T-cell (primary cell): ENCODE measurements at places on chromosomes 11 and 22.

DNA sequence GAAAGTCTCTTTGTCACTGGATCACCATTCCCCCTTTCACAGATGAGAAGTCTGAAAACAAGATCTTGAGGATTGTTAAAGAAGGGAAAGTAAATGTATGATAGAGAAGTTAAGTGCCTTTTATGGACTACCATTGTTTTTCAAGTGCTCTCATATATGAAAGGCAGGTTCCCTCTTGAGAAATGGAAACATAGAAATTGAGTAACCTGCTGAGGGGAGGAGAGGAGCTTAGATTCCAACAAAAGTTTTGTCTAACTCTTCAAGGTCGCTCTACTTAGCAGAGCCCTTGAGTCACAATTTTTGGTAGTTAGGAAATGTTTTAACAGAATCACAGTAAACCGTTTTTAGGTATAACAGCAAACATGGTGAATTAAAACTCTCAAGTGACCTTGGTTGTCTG lies 80.1 kb downstream of the SVIP start:
- DNase-seq: no peak

GRCh38 chr11:44493383-44493782 lies 72.1 kb upstream of the CD82 start:
- no peak for DNase-seq

GRCh38 chr11:44134625-44135024 lies 39.1 kb downstream of the EXT2 start:
- no peak for DNase-seq

DNA sequence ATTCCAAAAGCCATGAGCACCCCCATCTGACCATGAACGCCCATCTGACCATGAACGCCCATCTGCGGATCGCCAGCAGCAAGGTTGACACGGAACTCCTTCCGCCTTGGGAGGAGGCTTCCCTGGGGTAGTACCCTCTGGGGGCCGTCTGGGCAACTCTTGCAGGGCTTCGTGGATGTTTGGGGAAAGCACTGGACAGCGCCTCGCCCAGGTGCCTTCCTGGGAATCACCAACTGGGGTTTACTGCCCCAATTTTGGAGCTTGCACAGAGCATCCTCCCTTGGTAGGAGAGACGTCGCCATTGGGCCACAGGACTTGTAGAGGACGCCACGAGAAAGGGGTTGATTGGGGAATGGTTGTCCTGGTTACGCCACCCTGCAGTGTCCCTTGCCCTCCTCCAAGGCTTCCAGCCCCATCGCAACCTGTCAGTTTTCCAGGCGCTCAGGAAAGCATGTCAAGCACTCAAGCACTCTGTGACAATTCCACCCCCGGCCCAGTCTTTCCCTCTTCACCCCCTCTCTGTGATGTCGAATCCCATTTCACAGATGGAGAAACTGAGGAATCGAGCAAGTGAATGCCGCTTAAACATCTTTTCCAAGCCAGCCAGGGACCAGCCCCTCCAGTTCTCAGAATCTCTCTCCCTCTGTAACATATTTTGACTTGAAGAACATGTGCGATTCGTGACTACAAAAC lies 914 bp upstream of the PRDM11 start:
- DNase-seq: no peak

GRCh38 chr11:131099746-131100145 lies 183.5 kb upstream of the SNX19 start:
- DNase-seq: no peak

DNA sequence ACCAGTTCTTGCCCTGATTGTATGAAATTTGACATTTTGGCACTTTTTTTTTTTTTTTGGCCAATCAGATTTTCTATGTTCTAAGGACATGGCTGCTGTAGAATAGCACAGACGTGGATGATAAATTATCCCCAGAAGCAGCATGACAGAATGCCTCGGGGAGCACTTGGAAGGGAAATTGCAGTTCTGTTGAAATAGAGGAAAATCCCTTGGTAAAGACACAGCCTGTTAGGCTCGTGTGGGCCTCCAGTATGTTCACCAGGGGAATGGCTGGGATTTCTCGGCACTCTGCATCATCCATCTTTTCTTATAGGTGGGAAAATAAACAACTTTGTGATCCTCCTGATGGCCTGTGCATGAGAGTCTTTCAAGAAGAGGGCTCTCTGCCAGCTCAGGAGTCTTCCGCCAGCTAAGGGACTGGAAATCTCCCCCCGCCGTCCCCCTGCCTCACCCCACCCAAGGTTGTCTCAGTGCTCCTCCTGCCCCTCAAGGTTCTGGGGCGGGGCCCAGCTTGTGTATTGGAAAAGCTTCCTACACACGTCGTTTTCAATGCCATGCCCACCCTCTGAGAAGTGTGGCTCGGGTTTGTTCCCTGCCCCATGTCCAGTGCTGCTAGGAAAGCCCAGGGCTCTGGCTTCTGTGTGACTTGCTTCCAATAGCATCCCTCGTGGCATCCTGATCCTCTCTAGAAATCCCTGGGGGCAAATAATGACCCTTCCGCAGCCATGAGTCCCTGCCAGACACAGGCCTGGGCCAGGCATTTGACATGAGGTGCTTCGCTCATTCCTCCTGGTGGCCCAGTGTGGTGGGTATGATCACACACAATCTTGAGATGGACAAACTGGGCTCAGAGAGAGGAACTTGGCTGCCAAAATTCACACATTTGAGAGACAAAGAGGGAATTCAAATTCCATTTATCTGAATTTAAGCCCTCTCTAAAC lies 70.6 kb upstream of the ATXN10 start:
- no peak for DNase-seq

DNA sequence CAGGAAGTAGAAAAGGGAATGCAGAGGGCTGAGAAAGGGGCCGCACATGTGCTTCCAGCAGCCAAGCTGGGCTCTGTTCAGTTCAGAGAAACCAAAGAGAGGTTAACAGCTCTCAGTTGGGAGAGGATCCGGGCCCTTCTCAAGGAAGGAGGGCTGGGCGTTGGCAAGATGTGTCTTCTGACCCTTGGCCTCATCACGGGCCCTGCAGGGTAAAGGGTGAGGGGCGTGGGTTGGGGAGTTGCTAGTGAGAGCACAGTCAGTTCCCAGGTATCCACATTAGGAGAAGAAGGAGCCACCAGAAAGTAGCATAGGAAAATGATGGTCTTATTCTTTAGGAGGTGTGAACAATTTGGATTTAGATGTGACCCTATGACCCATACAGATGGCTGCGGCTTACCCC lies 73.0 kb downstream of the OSBP2 start:
- no peak for DNase-seq

DNA sequence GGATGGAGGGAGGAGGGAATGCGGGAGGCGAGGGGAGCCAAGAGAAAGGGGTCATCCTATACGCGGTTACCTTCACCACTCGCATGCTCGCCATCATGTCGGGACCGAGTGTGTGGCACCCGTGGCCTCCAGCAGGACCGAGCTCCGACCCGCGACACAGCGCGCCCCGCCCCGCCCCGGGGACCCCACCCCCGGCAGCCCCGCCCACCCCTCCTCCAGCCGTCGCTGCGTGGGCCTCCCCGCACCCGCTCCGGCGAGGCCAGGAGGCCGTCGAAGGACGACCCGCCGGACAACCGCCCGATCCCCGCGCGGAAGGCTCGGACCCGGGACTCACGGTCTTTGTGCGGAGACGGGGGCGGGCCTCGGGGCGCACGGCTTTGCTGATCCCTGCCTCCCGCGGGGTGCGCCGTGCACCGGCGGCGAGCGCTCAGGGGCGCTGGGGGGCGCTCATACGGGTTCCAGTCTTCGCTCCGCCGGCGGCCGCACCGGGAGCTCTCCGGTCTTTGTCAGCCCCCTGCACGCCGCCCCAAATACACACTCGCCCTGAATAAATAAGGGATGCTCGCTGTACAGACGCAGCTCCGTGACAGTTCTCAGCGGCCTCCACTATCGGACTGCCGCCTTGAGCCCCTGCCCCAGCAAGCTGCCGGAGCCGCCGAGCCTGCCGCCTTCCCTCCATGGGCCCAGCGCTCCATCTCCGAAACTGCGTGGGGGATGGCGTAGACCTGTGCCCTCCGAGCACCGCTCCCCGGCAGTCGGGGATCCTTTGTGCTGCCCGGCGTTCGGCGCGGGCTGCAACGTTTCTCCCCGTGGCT lies at the start of gene UBE2L6:
TSS of gene UBE2L6 (minus strand) at position 158 of the 815 bp plus-strand sequence. CDS start at position 97, 61 bp downstream.
- DNase-seq: peak; percentile 79
